Fibroblast of pulmonary artery (primary cell): ENCODE measurements at places on chromosomes 5 and 9.

GRCh38 chr9:129576546-129577543, 44.1 kb downstream of the C9orf50 start:
- peak; percentile 92 for DNase-seq

DNA sequence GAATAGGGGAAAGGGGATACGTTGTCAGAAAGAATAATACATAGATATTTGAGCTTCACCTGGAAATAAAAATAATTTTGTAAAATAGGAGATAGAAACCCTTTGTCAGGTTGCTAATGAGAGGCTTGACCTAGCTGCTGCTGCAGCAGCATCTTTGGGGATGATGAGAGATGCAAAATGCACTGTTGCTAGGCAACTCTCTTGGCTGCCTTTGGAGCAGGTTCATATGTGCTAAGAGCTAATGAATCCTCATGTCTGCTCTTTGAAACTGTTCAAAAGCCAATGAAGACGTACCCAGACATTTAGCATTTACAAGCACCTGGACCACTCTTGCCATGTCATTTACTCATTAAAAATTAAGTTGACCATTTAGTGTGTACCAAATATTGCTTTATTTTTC, 121.7 kb downstream of the FOCAD start:
- DNase-seq, result no peak

- DNase-seq, result peak; percentile 30
Measured at GRCh38 chr9:87069690-87070089, 122.4 kb upstream of the GAS1 start.

DNA sequence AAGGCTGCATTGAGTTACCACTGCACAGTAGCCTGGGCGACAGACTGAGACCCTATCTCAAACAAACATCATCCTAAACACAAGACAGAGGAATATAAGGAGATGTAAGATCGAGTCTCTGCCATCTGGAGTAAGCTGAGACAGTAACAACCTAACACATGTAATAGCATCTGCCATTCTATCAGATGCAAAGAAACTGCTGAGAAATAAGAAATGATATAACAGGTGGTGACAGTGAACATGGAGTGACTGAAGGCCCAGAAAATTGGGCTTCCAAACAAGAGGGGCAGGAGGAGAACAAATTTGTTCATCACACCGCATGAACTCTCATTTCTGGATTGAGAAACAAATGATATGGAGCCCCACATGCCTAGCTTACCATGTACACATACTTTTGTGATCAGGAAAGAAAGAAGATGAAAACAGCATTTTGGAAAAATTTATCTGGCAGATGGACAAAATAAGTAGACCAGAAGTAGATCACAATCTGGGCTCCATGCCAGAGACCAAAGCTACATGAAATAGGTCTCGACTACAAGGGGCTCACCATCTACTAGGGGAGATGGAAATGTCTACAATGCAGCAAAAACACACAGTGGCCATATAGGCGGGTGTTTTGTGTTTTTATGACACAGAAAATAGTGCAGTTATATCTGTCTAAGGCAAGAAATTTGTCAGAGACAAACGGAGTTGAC, 45.5 kb downstream of the ECPAS start:
- DNase-seq, result peak; percentile 38

GRCh38 chr5:86354664-86355063, 263.1 kb upstream of the COX7C start:
- no peak for DNase-seq

DNA sequence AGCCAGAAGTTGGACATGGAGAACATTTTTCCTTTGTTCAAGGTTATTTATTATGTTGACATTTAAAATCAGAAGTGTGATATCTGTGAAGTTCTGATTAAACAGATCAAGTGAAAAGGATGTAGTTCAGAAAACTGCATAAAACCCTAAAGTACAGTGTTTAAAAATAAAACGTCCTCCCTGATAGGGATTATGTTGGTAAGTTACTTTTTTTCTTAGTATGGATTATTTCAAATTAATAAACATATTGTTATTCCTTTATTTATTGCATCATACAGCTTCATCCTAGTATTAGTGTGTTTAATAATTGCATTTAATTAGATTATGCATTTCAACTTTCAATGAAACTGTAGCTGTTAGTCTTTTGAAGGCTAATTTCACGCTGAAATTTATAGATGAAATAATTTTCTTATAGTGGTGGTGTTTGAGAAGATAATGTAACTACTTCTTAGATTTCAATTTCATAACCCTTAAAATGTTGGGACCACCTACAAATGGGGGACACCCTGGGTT, 157.9 kb upstream of the DMRT1 start:
- DNase-seq, result no peak

DNA sequence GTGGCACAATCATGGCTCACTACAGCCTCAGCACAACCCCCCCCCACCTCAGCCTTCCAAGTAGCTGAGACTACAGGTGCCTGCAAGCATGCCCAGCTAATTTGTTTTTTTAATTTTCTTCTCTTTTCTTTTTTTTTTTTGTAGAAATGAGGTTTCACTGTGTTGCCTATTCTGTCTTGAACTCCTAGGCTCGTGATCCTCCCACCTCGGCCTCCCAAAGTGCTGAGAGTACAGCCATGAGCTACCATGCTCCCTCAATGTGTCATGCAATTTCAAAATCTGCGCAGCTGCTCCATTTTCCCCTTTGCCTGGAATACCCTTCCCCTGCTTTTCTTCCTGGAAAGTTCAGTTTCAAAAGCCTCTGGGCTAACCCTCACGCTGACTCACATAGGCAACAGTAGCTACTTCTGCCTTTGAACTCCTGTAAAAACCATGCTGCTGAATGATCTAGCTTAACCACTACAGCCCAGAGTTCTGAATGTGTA, 71.0 kb upstream of the IL7R start:
- DNase-seq, result no peak

DNA sequence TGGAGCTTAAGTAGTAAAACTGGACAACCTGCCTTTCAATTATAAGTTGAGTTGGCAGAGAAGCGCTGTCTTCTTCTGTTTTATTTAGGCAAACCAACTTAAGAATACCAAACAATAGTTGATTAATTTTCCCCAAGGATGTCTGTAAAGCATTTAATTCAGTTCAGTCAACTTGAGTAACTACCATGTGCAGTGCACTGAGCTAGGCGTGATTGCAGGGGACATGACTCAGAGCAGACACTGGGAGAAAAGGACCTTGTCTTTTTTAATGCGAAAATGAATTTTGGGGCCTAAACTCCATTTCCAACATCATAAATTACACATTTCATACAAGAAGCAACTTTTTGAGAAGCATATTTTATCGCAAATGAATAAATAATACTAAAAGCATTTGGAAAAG, 66.3 kb downstream of the FBXL7 start:
- no peak for DNase-seq

GRCh38 chr5:96200641-96201040, 232.4 kb downstream of the PCSK1 start:
- DNase-seq, result no peak

- DNase-seq, result peak; percentile 30
Measured at GRCh38 chr5:124453221-124454051, 293.0 kb downstream of the ZNF608 start.

- peak; percentile 47 for DNase-seq
Measured at GRCh38 chr5:60295423-60295822, 401.9 kb upstream of the PDE4D start.

DNA sequence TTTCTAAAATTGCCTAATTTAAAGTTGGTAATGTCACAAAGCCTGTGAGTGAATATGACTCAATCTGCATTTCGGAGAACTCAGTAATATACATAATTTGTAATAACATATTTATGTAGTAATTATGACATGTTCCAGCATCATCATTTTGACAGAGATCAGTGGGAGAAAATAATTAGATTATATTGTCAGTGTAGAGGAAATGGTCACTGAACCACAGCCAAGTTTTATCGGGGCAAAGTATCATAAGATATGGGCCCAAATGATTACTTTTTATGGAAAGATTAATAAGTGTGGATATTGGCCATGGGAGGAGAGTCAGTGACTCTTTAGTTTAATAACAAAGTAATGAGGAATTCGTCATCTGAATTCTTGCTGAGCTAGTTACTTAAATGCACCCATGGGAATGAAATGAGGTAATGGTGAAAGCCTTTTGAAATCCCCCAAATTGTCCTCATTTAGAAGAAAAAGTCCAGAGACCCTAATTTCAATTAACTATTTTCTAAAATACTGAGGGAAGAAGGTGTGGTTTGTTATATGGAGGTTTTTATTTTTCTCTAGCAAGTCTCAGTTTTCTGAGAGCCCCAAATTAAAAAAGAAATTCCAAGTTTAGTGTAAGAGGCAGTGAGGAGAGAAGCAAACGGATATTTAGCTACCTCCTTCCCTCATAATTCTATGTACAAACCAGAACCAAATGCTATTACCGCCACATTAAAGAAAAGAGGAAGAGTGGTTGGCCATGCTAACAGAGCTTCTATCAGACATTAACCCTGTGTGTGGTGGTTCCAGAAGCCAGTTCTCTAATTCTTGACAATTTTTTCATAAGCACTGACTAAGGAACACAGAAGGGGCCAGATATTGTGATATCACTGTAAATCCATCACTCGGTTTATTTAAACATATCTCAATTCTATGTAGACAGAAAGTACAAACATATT, 37.7 kb upstream of the MRPS30 start:
- DNase-seq, result no peak

DNA sequence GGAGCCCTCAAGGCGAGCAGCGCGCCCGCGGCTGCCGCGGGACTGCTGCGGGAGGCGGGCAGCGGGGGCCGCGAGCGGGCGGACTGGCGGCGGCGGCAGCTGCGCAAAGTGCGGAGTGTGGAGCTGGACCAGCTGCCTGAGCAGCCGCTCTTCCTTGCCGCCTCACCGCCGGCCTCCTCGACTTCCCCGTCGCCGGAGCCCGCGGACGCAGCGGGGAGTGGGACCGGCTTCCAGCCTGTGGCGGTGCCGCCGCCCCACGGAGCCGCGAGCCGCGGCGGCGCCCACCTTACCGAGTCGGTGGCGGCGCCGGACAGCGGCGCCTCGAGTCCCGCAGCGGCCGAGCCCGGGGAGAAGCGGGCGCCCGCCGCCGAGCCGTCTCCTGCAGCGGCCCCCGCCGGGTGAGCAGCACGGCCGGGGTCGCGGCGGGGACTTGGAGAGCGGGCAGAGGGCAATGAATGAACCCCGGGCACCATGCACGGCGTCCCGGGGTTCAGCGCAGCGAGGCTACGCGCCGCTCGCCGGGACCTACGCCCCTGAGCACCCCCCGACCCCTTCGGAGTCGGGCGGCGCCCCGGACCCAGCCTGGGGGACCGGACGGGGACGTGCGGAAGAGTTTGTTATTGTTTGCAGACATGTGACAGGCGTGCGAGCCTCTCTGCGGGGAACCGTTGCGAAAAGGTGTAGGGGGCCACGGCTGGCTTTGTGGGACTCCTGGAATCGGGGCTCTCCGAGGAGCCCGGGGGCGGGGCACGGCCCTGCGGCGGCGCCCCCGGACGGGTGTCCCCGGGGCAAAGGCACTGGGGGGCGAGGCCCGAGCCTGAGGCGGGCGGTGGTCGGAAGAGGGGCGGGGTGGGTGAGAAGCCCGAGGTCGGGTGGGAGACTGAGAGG, 553 bp downstream of the MAP3K1 start:
- peak; percentile 42 for DNase-seq

DNA sequence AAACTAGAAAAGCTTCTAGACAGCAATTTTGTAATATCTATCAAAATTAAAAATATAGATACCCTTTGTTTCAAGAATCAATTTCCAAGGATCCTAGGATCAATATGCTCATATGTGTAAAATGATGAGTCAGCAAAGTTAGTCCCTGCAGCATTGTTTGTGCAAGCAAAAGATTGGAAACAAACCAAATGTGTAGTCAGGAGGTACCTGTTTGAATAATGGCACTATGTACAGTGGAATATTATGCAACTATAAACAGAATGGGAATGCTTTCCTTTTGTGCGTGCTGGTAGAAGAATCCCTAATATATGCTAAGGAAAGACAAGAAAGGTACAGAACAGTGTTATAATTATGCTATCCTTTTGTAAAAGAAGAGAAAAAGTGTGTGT, 58.5 kb upstream of the PJA2 start:
- no peak for DNase-seq

- DNase-seq, result peak; percentile 95
Measured at GRCh38 chr9:129175825-129176633, 2.0 kb downstream of the IER5L start.

DNA sequence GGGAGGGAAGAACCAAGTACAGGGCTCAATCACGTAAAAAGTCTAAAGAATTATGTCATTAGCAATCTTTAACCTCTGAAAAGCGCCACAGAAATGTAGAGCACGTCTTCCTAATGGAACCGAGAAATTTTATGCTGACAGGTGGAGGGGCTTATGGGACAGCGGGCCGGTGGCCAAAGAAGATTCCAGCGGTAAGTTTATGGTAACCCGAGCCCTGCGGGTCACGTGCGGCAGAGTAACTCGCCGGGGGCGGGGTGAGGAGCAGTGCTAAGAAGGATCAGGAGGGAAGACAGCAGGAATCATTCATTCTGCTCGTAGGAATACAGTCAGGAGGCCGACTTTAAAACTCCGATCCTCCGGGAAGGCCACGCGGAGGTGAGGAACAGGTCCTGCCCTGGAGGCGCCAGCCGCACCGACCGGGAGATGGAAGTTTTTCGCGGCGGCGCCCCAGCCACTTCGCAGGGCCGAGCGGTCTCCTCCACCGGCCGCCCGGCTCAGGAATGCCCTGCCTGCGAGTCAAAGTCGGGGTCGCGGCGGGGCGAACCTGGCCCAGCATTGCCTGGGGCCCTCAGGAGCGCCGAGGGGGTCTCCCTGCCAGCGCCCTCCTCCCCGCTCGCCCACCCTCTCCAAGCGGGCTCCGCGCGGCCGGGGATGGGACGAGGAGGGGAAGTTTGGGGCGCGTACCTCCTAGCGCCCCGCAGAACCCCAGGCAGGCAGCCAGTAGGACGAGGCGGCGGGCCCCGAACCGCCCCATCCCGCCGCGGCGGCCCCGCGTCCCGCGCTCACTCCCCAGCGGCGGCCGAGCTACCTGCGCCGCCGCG, 101.8 kb downstream of the ESM1 start:
- DNase-seq, result peak; percentile 52

GRCh38 chr9:131942146-131942720, 137.4 kb downstream of the MED27 start:
- DNase-seq, result no peak

DNA sequence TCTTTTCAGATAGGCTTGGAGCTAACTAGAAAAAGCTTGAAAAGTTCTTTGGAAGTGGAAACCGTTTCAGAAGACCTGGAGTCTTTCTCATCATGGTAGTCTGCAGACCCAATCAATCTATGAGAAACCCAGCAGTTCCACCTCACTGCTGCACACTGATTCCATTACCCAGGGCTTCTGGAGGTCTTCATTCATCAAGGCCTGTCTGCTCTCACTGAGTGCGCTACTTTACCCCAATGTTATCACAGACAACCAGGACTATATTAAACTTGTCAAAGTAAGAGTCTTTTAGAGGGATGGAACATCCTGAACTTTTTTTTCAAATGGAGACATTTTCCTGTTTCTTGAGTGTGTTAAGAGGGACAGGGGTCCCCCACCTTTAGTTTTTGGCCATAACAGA, 93.1 kb downstream of the BOD1 start:
- no peak for DNase-seq

GRCh38 chr9:93098236-93098946, 2.4 kb downstream of the CARD19 start:
- peak; percentile 98 for DNase-seq
